Lung (tissue), 17 donors: ENCODE measurements at places on chromosomes 6 and 20. TPM values are rescaled to one million over a fixed set of nuclear protein-coding genes. Genes with fewer than 3 reads are reported as not detected.

The KIFC1 gene
- 2.7 TPM for polyA plus RNA-seq

GRCh38 chr6:145968051-145968450 lies 3.9 kb upstream of the SHPRH start:
- DNase-seq = no peak

GRCh38 chr6:90656325-90656724 lies 69.5 kb upstream of the MAP3K7 start:
- DNase-seq = no peak

DNA sequence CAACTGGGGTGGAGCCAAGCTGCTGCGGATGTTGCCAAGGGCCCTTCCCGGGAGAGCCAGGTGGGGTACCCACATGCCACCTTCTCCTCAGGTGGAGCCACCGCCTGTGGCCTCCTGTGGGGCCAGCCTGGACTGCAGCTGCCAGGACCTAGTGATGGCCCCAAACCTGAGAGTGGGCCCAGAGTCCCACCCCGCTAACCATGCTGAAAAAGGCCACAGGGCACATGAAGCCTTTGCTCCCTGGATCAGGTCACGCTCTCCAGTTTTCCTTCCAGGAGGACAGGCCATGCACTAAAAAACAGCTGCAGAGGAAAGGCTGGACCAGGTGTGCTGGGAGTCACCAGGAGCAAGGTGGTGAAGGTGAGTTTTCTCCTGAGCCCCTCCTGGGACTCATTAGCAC lies 73.9 kb upstream of the SLC22A16 start:
- DNase-seq = no peak
